CD14-positive monocyte (primary cell): ENCODE measurements at places on chromosomes 7 and 10.

DNA sequence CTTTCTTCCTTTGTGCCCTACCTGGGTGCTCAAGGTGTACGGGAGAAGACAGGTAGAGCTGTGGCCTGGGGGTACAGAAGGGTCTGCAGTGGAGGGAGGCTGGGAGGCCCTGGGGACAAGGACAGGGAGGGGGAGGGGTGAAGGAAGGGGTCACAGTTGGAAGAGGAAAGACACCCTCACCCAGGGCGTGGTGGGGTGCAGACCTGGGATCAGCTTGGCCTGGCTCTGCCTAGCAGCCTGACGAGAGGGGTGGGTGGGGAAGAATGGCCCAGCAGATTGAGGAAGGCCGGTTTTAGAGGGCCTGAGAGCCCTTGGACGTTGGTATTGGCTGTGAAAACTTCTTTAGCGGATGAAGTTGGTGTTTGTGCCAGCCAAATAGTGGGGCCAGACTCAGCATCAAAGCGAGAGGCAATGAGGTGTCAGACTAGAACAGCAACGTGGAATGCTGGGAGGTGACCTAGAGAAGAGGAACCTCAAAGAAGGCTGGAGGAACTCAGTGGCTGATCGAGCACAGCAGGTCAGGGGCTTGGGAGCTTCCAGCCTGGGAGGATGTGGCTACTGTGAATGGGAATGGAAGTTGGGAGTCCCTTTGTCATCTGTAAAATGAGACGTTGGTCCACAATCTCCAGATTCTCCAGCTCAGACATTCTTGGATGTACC is 18.1 kb upstream of the TRIM8 start:
- peak; percentile 38 for DNase-seq

GRCh38 chr10:126640401-126640800 is 30.1 kb downstream of the C10orf90 start:
- no peak for DNase-seq

- DNase-seq, result no peak
Measured at GRCh38 chr10:78830976-78831375, 237.8 kb upstream of the ZMIZ1 start.

GRCh38 chr7:124084024-124084423 is 51.2 kb upstream of the TMEM229A start:
- no peak for DNase-seq

- no peak for DNase-seq
Measured at GRCh38 chr10:69272624-69273023, 5.7 kb upstream of the HK1 start.

DNA sequence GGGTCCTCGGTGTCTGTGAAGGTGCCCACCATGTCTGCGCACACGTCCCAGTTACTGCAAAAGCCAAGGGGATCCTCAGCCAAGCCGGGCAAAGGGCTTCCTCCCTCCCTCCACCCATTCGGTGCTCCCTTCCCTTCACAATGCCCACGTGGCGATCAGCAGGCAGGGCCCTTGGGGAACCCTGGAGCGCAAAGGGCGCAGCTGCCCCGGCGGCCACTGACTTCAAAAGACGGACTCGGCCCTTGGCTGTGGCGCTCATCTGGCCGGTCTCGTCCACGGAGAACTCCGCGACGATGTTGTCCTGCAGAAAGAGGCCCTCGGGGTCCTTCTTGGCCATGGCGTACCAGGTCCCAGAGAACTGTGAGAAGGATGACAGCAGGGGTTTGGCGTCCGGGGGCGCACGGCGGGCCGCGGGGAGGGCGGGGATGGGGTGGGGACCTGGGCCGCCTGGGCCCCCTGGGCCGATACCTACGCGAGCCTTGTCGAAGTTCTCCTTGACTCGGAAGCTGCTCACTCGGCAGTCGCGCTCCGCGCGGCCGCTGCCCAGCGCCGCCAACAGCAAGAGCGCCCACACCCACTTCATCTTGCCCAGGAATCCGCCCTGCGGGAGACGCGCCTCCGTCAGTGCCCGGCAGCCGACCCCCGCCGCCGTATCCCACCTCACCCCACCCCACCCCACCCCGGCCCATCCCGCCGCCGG is 439 bp downstream of the RBP4 start:
- DNase-seq, result no peak

DNA sequence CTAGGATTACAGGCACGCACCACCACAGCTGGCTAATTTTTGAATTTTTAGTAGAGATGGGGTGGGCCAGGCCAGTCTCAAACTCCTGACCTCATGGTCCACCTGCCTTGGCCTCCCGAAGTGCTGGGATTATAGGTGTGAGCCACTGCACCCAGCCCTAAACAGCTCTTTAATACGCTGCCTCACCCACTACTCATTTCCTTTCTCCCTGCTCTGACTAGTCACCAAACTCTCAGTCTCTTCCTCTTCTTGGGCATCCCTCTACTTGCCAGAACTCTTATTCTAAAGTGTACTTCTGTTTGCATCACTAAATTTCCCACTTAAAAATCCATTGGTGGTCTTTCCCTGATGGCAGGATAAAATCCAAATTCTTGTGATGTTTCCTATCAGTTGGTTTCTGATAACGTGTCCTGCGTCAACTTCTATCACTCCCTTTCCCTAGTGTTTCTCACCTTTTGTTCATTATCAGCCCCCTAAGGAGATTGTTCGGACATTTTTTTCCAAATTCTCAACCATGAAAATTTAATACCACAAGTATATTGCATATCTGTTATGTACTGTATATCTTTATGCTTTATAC is 124.7 kb downstream of the CUBN start:
- peak; percentile 34 for DNase-seq
